T-helper 1 cell (primary cell): ENCODE measurements at places on chromosomes 6 and 20.

DNA sequence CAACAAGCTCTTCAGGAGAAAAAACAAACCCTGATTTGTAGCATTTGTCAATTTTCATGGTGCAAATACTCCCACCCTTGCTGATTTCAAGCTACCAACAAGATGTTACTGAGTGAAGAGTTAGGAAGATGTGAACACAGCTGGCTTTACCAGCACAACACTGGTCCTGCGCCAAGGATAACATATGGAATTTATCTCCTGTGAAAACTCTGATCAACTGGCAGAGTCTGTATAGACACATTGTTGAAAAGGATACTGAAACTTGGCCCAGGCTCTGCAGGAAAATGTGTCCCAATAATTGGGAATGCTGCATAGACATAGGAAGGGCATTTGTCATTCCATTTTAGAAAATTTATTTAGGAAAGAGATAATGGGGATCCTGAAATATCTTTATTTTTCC lies 29.0 kb downstream of the OTOR start:
- no peak for DNase-seq

DNA sequence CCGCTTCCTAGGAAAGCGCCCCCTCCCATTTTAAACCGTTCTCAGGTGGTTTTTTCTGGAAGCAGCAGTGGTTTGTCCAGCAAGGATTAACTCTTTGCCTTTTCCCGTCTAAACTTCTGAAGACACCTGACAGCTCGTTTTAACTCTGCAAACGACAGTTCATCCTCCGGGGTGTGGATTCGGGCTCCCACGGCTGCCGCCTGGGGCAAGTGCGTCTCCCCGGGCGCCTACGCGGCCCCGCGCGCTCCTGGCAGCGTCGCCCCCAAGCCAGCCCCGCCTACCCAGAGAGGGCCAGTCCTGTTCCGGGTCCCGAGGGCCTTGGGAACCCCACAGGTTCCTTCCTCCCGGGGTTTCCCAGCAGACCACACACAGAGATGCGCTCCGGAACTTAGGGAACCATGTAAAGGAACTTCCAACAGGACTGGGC lies 54.4 kb downstream of the PRR18 start:
- DNase-seq = no peak

DNA sequence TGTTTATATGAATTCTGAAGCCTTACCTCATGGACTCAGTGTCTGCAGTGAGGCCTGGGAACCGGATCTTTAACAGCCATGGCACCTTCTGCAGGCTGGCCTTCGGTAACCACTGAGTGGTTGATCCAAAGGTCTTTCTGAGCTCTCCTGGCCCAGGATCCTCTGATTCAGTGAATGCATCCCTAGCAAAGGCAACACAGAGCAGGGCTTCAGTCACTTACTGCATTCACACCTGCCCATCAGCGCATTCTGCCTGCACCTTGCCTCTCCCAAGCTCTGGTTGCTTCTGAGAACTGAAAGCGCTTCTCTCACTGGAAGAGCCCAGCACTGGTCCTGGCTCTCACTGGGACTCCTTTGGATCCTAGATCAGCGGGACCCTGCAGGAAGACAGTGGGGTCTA lies 8.4 kb upstream of the CST9 start:
- DNase-seq = no peak

DNA sequence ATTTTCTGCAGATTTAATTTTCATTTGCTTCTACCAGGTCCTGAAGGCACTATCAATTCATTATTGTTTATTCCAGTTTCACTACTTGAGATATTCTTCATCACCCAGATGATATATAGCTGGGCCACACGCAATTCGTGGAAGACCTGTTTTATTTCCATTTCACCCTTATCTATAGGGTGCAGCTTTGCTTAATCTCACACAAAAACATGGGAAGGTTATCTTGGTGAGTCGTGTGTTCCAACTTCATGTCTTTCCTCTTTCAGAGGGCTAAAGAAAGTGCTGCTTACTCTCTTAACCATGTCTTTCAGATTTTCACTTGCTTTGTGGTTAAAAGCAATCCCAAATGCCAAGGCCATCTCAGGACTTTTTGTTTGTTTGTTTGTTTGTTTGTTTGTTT lies 194.0 kb downstream of the SOD2 start:
- no peak for DNase-seq

- DNase-seq = no peak
Measured at GRCh38 chr6:24981386-24981760, 45.6 kb upstream of the RIPOR2 start.

DNA sequence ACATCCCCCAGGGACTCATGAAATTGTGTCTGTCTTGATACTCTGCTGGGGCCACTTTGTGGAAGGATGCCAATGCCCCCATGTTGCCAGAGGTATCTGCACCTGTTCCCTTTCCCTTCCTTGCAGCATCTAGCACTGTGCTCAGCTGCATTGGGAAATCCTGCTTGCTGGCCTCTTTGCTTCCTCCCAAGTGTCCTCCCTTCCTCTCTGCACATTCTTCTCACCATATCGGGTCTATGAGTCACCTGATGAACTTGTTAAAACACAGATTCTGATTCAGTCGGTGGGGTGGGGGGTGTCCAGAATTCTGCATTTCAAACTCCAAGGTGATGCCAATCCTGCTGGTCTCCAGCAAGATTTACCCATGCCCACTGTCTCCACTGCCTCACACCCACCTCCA lies 467.8 kb downstream of the PTPRT start:
- DNase-seq = no peak

GRCh38 chr6:113211170-113211569 lies 646.0 kb upstream of the MARCKS start:
- DNase-seq = no peak

GRCh38 chr20:43755851-43756250 lies 29.0 kb upstream of the GTSF1L start:
- DNase-seq = no peak

- DNase-seq = no peak
Measured at GRCh38 chr20:20835897-20836296, 123.5 kb upstream of the RALGAPA2 start.

DNA sequence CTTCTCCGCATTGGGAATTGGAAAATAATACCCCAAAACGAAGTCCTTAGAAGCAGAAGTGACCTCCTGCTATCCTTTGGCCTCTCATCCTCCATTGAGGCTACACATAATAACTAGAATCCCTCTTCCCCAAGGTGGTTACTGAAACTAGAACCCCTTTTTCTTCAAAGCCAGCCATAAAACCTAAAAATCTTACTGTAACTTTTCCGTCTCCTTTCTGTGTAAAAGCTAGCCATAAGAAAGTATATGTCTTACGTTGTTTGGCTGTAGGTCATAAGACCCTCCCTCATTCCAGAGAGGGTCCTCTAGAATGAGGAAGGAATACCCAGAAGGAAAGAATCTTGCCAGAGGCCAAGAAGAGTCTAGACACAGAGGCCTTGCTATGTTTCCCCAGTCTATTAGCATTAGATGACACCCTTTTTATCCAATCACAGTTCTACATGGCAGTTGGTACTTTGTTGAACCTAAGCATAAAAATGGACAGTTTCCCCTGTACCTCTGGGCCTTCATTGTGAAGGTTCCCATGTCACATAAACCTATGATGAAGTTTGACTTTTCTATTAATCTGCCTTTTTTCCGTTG lies 133.9 kb upstream of the BTN3A2 start:
- no peak for DNase-seq

GRCh38 chr6:167238146-167238693 lies 52.9 kb upstream of the UNC93A start:
- DNase-seq = no peak

DNA sequence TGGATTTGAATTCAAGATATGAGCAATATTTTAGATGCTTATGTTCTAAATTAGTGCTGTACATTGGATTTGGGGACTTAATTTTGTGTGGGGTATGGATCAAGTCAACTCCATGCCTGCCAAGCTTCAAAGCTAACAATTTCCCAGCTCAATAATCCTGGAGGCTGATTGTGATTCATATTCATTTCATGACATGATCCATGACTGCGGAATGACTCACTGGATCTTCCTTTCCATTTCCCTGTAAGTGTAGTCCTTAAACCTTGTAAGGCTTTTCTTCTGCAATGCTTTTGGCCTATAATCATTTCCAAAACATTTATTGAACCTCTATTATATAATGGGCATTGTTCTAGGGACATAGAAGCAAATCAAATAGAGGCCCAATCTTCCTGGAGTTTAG lies 44.7 kb upstream of the CCN2 start:
- DNase-seq = no peak

GRCh38 chr6:43265564-43265963 lies 22.3 kb downstream of the TTBK1 start:
- no peak for DNase-seq

- DNase-seq = no peak
Measured at GRCh38 chr6:167426651-167427050, 101.8 kb downstream of the TTLL2 start.

DNA sequence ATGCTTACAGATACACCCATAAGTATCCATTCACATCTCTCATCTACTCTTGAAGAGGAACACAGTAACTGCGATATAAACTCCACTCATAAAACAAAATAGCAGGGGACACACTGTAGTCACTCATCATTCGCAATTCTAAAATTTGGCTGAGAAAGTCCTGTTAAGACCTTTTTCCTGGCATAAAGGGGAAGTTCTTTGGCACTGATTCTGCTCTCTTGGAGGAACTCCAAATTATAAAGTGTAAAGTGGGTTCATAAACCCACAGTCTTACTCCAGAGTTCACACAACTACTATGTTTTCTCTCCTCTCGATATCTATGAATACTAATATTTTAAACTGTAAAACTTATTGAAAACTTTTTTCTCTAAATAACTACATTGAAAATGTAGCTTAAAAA lies 80.6 kb downstream of the ADGB start:
- no peak for DNase-seq

DNA sequence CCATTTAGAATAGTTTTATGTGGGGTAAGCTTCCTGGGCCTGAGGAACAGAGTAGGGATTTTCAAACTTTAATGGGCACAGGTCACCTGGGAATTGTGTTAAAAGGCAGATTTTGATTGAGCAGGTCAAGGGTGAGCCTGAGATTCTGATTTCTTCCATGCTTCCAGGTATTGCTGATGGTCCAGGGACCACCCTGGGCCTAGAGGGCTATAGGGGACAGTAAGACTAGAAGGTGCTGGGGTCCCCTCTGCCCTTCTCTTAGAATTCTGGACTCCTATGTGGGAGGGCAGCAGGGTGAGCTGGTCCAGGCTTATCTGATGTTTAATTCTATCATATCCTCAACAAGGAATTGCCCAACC lies 2.6 kb downstream of the DDR1 start:
- DNase-seq = no peak

- no peak for DNase-seq
Measured at GRCh38 chr6:156685823-156686222, 91.4 kb upstream of the ARID1B start.

DNA sequence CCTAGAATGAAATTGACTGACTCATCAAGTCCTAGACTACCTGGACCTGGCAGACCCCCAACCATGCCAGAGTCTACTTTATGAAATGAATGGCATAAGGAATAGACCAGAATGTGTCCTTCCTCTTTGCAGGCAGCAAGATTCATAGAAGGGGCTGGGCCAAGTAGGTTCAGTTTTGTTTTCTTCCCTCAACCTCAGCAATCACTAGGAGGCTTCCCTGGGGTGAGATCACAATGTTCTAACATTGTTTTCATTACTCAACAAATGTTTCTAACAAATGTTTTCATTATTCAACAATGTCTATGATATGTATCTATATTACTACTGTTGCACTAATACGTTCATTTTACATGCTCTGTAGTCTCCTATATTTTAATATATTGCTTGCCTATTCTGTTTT lies 8.4 kb upstream of the FAM162B start:
- DNase-seq = no peak

- no peak for DNase-seq
Measured at GRCh38 chr20:31785089-31785488, 34.1 kb upstream of the MYLK2 start.

DNA sequence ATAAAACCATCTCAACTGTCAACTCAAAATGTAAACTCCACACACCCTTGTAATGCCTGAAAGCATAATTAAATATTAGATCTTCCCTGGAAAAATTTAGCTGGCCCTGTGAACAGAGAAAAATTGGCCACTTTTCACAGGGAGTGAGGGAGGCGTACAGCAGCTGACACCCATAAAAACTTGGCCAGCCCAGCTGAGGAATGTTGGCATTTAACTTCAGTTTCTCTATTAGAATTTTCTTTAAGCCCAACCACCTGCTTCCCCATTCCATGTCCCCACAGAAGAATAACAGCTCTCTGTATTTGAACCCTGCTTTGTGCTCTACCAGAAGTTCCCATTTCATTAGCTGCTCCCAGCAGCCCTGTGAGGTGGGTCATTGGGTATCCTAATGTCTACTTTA lies 41.0 kb downstream of the PKHD1 start:
- no peak for DNase-seq

DNA sequence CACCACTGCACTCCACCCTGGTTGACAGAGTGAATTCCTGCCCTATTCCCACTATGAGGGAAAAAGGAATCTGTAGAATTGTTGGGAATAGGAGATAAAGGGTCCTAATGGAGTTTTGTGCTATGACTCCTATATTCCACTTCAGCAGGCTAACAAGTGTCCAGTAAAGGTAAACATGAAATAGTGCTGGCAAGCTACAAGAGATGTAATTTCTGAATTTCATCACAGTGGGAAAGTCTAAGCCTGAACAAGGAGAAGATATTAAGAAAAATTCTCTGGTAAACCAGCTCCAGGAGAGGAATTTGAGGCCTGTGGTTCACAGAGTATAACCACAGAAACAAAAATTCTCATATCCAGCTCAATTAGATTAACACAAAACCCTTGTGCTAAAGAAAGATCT lies 10.3 kb upstream of the C6orf58 start:
- DNase-seq = no peak

DNA sequence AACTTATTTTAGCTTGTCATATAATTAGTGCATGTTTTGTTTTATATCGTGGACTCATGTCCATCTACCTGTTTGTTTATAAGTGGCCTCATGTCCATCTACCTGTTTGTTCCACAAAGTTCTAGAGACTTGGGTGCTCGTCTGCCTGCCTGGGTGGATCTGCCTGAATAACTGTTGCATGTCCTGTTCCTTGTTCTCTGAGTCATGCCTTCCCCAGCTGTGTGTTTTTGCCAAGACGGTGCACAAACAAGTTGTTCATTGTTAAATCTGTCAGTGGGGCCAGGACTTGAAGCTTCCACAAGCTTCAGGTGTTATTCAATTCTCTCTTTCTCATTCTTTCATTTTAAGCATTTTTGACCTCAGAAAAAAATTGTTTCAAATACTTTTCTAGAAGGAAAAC lies 358.0 kb upstream of the CITED2 start:
- no peak for DNase-seq
